Ureter (tissue), 1 donor: ENCODE measurements at places on chromosomes 5 and 9. TPM values are rescaled to one million over a fixed set of nuclear protein-coding genes. Genes with fewer than 3 reads are reported as not detected.

PHYHD1 gene
- 26.6 TPM for total RNA-seq

FAM193B gene
- 76.0 TPM for total RNA-seq

- DNase-seq: no peak
These were observed 173.6 kb downstream of the TENT4A start for GRCh38 chr5:6886866-6887265.

DNA sequence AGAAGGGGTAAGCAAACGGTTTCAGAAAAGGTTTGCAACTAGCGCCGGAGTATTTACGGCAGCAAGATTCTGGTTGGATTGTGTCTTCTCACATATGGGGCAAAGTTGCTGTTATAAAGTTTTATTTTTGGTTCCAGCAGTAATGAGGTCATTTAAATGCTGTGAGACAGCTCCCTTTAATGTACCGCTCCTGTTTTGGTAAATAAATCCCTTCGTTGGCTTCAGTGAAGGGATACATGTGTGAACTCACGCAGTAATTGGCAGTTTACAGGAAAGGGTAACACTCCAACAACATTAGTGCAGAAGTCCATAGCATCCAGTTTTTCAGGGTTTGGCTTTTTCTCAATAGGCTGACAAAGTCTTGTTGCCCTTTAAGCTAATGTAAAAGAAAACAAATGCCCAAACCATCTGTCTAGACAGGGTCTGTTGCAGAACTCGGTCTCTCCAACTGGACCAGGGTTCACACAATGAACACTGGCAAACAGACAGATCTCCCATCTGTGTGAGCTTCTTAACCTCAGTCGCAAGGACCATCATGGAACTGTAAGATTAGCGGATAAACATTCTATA is 184.0 kb downstream of the GOLPH3 start:
- no peak for DNase-seq

DNA sequence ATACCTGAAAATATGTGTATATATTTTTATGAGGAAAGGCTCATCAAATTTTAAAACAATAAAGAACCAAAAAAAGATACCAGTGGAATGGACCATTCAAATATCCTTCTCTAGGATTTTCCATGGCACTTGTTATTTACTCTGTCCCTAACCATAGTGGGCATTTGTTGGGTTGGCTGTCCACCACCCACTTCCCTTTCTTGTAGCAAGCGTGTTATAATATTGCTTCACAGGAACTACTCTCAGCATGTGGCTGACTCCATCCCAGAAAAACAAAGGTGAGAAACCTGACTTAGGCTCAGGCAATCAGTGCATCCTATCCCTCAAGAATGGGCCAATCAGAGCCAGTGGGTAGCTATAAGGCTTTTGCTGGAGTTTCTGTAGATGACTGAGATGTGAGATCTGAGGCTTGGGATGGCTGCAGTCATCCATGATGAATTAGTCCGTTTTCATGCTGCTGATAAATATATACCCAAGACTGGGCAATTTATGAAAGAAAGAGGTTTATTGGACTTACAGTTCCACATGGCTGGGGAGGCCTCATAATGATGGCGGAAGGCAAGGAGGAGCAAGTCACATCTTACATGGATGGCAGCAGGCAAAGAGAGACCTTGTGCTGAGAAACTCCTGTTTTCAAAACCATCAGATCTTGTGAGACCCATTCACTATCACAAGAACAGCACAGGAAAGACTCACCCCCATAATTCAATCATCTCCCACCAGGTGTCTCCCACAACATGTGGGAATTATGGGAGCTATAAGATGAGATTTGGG is 17.2 kb downstream of the C5orf63 start:
- no peak for DNase-seq

DNA sequence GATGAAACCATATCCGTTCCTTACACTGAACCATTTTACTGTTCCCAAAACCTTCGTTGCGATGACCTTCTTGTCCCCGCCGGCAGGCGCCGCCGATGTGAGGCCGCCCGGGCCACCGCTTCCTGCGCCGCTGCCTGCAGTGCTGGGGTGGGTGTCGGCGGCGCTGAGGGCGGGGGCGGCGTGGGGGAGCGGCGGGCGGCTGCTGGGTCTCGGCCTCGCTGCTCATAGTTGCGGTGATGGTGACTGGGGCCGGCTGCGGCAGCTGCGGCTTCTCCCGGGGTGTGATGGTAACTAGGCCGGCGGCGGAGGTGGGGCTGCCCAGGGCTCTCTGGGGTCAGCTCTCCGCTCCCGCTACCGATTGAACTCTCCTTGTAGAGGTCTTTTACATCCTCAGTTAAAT is 14.1 kb upstream of the OR2S2 start:
- DNase-seq: no peak

GRCh38 chr5:124935065-124935464 is 188.6 kb upstream of the ZNF608 start:
- DNase-seq: no peak

GRCh38 chr9:137053944-137054931 is at the start of gene ENTPD2:
ENTPD2 (minus strand) TSS chr9:137054061; CDS start chr9:137053997, 64 bp downstream.
- no peak for DNase-seq

GRCh38 chr5:153153086-153153485 is 337.4 kb upstream of the GRIA1 start:
- DNase-seq: no peak

DNA sequence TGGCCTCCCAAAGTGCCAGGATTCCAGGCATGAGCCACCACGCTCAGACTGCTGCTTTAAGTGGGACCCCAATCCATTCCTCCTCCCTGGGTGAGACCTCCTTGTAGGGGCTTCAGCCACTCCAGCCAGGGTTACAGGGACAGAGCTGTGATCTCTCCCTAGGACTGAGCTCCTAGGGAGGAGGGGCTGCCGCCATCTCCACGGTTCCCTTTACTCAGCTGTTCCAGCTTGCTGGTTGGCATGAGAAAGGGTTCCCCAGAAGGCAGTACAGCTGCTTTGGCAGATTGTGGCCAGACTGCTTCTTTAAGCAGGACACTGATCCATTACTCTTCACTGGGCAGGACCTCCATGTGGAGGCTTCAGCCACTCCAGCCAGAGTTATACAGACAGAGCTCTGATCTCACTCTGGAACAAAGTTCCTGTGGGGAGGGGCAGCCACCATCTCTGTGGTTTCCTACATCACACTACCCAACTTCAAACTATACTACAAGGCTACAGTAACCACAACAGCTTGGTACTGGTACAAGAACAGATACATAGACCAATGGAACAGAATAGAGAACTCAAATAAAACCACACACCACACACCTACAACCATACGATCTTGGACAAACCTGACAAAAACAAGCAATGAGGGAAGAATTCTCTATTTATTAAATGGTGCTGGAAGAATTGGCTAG is 7.2 kb downstream of the INSL6 start:
- DNase-seq: no peak
